Liver (tissue), 10 donors: ENCODE measurements at places on chromosomes 4 and X. TPM values are rescaled to one million over a fixed set of nuclear protein-coding genes. Genes with fewer than 3 reads are reported as not detected.

GRCh38 chr4:100641336-100641735 lies 123.5 kb upstream of the EMCN start:
- no peak for DNase-seq

DNA sequence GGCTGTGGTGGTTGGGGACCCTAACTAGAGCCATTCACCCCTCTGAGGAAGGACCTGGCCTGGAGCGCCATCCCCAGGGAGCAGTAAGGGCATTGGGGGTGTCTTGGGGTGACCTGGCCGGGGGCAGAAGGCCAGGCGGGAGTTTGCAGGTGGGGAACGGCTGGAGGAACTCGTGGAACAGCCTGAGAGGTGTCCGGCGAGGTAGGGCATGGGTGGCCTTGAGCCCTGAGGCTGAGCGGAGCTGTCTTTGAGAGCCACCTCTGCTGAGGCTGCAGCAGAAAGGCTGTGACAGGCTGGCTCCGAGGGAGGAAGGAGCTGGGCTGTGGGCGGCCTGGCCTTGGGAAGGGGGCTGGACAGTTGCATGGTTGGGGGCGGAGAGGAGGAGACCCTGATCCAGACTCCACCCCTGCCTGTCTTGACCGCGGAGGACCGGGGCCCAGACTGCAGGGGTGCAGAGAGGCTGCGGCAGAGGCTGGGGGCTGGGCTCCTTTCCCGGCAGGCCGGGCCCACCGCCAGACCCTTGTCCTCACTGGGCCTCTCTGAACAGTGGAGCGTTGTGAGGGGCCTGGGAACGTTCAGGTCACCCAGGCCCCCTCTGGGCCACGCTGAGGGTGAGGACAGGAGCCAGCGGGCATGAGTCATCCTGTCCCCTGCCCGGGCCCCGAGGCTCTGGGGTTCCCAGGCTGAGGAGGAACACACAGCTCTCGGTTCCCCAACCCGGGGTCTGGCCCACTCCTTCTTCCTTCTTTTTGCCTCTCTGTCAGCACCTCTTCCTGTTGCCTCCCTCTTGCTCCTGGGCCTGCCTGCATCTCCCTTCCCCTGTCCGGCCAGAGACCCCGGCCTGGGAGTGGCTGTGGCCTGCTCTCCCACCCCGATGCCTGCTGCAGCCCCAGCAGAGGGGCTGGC lies 8.1 kb downstream of the SH3BP2 start:
- no peak for DNase-seq

DNA sequence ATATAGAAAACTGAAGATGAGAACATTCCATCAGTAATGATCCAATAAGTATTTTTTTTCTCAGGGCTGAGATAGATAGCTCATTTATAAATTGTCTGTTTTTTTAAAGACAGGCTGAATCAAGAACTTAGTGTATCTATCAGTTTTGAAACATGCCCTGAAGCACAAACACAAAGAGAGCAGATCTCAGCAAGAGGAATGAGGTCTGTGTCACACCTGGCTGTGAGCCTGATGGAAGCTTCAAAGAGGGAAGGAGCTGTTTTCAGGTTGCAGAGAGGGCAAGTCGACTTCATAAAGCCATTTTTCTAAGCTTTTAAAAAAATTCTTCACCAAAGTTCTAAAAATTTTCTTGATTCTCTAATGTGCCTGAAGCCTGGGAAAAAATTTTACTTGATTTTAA lies 434.9 kb downstream of the PDGFC start:
- DNase-seq = no peak

DNA sequence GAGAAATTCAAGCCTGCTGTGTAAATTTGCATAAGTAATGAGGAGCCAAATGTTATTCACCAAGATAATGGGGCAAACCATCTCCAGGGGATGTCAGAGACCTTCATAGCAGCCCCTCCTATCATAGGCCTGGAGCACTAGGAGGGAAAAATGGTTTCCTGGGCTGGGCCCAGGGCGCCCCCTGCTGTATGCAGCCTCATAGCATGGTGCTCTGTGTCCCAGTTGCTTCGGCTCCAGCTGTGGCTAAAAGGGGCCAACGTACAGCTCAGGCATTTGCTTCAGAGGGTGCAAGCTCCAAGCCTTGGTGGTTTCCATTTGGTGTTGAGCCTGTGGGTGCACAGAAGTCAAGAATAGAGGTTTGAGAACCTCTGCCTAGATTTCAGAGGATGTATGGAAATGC lies 859.3 kb downstream of the RPA4 start:
- DNase-seq = no peak

The MAEA gene
- 28.7 TPM for total RNA-seq

The F8A2 gene
- total RNA-seq = not detected

GRCh38 chrX:39527025-39527424 lies 570.7 kb downstream of the BCOR start:
- DNase-seq = no peak

- no peak for DNase-seq
Measured at GRCh38 chr4:15769202-15769601, 8.9 kb upstream of the CD38 start.

- no peak for DNase-seq
Measured at GRCh38 chr4:20264688-20265087, 13.0 kb downstream of the SLIT2 start.

- no peak for DNase-seq
Measured at GRCh38 chr4:152698089-152698499, 18.3 kb upstream of the TMEM154 start.

GRCh38 chr4:70559924-70560323 lies 32.1 kb upstream of the AMBN start:
- DNase-seq = no peak

DNA sequence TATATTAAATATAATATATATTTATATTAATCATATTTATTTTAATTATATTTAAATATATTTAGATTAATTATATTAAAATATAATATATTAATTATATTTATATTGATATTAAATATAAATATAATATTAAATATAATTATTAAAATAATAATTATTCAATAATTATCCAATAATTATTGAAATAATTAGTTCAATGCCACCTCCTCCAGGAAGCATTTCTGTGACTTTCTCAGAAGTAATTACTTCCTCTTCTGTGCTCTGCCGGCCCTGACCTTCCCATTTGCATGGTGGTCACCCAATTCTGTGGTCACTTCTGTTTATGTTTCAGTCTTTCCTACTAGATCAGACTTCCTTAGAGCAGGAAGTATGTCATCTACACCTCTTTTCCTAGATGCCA lies 45.8 kb downstream of the EVC2 start:
- DNase-seq = no peak

DNA sequence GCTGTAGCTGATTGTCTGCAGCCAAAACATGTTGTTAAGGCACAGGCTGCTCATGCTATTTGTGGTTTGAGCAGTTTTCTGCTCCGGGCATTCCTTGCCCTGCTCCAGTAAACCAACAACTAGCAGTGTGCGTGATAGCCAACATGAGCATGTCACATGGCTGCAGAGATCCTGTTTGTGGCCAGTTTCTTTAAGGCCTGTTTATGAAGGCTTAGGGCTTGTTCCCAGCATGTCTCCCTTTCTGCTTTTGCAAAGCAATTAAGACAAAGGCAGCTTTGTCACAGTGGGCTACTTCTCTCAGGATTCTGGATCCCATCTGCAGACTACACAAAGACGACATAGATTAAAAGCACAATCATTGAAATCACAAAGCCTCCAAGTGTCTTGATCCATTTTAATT lies 160.5 kb downstream of the ZNF518B start:
- DNase-seq = no peak

DNA sequence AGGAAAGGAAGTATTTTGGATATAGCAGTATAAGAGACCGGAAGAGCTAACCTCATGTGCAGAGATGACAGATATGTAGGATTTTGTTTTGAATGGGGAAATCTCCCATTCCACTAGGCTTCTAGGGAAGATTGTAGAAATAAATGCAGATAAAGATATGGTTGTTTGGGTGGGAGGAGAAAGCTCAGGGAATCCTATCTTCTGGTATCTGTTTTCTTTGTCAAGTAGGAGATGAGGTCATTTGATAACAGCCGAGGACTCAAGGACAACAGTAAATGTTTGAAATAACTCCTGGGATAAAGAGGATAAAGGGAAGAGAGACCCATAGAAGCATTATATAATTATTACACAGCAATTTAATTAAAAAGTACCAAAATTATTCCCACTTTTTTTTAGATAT lies 24.7 kb upstream of the ZMAT1 start:
- no peak for DNase-seq

The HGFAC gene
- total RNA-seq = 23.3 TPM

The PUDP gene
- total RNA-seq = 5.3 TPM

GRCh38 chr4:85486425-85487086 lies 11.6 kb downstream of the ARHGAP24 start:
- no peak for DNase-seq

GRCh38 chrX:49111791-49112190 lies 11.7 kb downstream of the GPKOW start:
- DNase-seq = no peak

DNA sequence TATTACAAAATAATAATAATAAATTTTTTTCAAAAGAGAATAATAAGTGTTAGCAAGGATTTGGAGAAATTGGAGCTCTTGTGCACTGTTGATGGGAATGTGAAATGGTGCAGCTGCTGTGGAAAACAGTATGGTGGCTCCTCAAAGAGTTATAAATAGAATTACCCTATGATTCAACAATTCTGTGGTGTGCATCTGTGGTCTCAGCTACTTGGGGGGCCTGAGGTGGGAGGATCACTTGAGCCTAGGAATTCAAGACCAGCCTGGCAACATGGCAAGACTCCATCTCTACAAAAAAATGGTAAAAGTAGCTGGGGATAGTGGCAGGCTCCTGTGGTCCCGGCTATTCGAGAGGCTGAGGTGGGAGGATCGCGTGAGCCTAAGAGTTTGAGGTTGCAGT lies 19.6 kb downstream of the MND1 start:
- no peak for DNase-seq
